GM06990 (cell line): ENCODE measurements at places on chromosomes 2 and 18.

DNA sequence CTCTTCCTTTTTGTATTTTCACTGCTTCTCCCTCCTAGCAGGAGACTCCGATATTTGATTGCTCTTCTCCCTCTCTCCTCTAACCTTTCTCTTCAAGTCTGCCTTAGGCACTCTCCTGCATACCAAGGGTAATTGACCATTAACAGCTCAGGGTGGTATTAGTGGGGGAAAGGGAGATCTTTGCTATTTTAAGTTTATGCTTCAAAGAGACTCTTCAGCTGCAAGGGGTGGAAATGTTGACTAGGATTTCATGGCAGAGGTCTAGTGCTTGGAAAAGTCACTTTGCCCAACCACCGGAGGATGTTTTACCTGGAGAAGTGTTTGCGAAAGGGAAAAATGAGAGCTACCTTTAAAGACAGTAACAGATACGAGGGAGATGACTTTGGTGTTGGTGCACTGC lies 453.7 kb downstream of the SLC4A3 start:
- no peak for DNase-seq

GRCh38 chr2:21966139-21966538 lies 842.4 kb downstream of the TDRD15 start:
- DNase-seq: no peak

- no peak for DNase-seq
Observed at GRCh38 chr2:201883606-201884369, 77.5 kb downstream of the CDK15 start.

GRCh38 chr18:50663626-50664441 lies 103.9 kb downstream of the MAPK4 start:
- no peak for DNase-seq

DNA sequence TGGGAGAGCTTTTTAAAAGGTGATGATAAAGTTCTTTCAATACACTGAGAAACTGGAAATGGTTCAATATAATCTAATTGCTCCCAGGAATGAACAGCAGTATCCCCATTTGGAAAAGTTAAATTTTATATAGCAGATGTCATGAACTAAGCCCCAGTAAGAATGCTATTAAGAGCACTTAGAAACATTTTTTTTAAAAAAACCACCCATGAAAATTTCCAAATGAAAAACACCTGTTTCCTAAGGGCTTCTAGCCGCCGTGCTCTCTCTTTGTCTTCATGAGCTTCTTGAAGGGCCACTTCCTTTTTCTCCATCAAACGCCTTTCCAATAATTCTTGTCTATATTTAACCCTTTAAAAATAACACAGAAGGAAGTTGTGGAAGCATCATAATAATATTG lies 77.0 kb downstream of the UPP2 start:
- DNase-seq: no peak

DNA sequence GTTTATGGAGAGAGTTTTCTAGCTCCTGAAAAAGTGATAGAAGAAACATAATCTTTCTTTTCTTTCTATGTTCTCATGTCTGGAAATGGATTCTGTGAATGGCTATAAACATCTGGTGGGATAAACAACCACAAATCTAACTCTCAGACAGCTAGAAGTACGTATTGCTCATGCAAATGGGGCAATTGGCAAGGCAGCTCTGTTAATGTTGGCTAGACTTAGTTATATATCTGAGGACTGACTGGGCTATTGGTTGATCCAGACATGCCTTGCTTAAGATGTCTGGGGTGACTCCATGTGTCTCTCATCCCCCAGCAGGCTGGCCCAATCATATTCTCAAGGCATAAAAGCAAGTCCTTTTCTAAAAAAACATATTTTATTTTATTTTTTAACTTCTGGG lies 939.2 kb upstream of the NRXN1 start:
- no peak for DNase-seq

GRCh38 chr18:59514203-59514602 lies 155.1 kb upstream of the LMAN1 start:
- no peak for DNase-seq

- no peak for DNase-seq
Observed at GRCh38 chr18:26826656-26827235, 38.8 kb downstream of the AQP4 start.

GRCh38 chr2:231665245-231666170 lies 42.8 kb upstream of the PTMA start:
- DNase-seq: no peak

DNA sequence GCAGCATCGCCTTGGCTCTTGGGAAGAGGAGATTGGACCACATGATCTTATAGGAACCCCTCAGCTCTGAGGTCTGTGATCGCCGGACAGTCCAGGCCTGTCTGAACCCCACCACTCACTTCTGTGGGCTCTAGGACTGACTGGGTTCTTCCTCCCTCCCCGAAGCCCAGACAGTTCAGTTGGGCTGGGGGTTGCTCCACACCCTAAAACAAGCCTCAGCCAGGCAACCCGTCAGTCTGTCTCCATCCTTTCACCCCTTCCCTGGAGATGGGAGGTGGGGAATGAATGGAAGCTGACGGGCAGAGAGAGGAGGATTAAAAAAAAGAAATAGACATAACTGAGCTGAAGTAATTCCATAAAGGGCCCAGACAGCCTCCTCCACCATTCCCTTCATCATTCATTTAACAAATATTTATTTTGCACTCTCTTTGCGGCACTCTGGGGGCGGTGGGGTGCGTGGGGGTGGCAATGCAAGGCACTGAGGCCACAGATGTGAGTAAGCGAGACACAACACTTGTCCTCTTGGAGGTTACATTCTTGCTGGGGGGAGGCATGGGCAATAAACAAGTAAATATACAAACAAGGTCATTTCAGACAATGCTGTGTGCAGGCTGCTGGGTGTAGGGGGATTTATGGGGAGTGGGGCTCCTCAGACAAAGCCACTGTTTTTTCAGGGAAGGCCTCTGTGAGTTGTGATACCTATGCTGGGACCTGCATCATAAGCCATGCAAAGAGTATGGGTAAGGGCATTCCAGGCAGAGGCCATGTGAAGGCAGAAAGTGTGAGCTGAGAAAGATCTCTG lies 12.9 kb downstream of the WNT10A start:
- DNase-seq: no peak

DNA sequence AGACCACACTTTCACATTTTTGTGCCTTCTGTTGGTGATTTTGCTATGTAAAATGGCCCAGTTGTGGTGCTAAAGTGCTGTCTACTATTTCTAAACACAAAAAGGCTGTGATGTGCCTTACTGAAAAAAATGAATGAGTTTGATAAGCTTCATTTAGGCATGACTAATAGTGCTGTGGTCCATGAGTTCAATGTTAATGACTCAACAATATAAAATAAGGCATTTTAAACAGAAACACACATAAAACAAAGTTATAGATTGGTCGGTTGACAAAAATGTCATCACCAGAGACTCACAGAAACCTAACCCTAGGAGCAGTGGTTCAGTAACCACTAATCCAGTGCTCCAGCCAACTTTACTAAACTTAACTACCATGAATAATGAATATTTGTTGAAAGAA lies 160.0 kb downstream of the DNAH6 start:
- DNase-seq: no peak

DNA sequence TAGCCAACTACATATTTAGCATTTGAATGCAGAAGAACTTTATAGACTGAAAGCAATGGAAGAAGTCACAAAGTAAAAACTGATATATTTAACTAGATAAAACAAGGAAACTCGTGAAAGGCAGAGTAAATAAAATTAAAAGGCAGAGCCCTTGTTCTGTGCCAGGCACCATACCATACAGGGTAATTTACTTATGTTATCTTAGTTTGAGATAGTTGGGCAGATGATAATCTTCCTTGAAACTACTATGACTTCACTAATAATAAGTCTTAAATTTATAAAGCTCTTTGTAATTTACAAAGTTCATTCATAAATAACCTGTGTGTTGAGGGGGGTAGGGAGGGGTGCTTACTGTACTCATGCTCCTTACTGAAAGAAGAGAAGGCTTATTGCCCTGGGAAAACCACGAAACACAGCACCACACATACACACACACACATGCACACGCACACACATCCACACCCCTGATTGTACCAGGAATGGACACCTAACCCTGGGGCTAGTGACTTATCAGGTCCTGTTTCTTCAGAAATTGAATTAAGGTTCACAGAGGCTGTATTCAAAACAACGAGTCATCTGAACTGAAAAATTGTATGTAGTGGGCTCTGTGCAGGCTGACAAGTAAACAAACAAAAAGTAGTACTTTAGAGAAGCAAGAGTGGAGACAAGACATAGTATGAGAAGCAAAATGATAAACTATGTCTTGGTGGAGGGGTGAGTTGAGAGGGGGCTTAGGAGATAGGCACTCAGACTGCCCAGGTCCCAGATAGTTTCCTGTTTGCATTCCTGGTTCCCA lies 38.1 kb downstream of the AGFG1 start:
- no peak for DNase-seq

DNA sequence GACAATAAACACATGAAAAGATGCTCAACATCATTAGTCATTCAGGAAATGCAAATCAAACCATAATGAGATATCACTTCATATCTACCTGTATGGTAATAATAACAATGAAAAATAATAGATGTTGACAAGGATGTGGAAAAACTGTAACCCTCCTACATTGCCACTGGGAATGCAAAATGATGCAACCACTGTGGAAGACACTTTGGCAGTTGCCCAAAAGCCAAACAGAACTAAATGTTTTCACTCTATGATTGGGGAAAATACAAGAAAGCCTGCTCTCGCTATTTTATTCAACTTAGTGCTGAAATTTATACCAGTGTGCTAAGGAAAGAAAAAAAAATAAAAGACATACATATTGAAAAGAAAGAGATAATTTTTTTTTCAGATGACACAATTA lies 934.5 kb downstream of the CNTNAP5 start:
- DNase-seq: no peak

GRCh38 chr2:75241696-75242095 lies 42.4 kb upstream of the TACR1 start:
- no peak for DNase-seq

DNA sequence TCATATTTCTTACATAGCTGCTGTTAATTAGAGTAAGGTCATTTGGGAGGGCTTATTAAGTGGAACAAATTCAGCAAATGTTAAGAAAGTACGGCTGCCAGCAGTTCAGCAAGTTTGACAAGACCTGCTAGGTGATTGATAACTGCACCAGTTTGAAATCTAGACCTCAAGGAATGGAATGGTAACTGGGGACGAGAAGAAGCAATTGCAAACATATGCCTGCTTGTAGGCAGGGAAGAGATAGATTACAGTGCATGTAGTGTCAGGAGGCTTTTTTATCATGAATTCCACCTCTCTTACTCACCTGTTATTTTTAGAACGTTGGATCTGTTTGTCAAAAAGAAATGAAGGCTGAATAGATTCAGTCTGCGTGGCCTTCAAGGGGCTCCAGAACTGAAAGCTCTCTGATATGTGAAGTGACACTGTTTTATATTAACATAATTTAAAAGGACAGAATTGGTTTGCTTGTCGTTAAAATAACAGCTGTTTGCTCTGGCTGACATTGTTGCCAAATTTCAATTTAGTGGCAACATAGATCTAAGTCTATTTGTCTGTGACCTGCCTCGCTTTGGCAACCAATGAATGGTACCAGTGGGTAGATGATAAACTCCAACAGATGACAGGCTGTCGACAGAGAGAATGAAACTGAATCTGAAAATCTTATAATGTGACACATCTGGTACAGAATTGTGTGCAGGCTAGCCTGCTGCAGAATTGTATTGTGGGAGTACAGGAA lies 199.3 kb downstream of the ZNF407 start:
- DNase-seq: no peak

DNA sequence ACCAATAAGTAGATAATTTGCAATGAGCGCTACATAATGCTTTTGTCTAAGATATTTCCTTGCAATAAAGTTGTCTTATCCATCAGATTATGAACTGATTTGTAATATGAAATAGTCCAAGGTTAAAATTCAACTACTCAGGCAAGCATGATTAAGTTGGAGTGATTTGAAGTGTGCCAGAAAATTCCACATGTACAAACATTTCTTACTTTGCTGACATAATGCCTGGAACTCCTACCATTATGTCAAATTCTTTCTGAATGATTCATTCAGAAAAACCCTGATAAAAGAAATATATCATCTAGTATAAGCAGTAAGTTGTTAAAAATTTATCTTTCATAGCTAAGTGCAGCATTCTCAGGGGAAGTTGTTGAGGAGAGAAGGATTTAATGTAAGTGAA lies 87.3 kb downstream of the CBLN2 start:
- no peak for DNase-seq
